ENCODE measurements at places on chromosomes 1 and 21.

DNA sequence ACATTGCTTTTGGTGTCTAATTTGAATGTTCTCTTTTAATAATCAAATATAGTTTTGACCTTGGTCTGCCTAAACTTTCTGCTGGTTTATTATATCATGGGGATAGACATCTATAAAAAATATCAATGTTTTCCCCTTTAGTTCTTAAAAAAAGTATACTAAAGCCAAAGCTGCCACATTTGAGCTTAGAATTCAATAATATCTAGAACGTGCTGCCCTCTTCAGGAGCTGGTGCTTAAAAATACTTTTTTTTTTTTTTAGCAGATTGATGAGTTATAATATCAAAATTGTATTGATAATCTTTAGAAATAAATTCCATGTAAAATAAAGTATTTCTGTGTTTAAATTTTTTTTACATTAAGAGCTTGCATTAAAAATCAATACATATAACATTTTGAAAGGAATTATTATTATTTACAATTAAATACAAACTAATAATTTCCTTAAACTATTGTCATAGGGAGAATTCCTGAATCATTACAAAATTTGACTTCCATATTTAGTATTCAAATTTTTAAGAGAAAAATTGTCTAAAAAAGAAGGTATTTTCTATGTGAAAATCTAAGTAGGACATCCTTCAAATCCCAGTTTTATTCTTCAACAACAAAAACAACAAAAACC, 40.1 kb upstream of the ADGRL2 start:
- DNase-seq, result no peak

DNA sequence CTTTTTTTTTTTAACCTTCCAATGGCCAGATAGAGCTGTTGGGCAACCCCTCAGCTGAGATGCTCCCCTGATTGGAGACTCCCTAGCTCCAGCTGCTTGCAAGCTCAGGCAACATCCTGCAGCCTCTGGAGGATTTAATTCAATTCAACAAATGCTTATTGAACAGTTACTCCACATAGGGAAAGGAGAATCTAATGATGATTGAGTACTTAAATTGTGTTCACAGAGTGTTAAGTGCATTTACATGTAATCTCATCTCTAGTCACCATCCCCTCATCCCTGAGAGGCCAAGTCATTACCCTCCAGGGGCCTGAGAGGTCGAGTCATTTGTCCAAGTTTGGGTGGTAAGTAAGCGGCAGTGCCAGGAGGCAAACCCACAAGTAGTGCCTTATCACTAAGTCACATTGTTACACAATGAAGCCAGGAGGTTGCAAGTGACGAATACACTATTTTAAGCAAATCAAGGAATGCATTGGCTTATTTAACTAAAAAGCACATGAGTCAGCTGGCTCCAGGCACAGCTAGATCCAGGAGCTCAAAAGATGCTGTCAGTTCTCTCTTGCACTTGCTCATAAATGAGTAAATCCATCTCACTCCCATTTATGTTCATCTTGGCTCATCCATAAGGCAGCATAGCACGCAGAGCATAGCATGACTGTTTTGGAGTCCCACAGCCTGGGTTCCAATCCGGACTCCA, 64.3 kb downstream of the OPTC start:
- peak; percentile 40 for DNase-seq

- DNase-seq, result no peak
Measured at GRCh38 chr1:211353562-211354212, 27.1 kb downstream of the TRAF5 start.

- no peak for DNase-seq
Measured at GRCh38 chr1:25873120-25873519, 2.4 kb downstream of the PAQR7 start.

- no peak for DNase-seq
Measured at GRCh38 chr1:201217146-201217545, 26.5 kb downstream of the IGFN1 start.

DNA sequence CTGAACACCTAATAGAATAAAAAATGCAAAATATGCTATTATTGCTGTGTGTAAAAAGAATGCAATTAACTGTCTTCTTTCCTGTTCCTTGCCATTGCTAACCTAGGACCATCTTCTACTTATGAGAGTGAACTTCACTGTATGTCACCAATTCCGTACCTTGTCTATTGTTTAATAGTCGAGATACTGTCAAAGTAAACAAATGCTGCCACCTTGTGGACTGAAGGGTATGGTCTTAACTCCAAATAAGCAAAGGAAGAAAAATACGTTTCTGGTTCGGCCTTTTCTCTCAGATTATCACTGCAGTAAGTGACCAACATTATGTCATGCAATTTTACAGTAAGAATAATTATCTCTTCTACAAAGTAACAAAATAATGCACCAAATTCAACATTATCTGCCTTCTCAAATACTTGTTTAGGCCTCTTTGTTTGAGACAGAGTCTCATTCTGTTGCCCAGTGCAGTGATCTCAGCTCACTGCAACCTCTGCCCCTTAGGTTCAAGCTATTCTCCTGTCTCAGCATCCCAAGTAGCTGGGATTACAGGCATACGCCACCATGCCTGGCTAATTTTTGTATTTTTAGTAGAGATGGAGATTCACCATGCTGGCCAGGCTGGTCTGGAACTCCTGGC, 133.4 kb downstream of the COP1 start:
- DNase-seq, result no peak

DNA sequence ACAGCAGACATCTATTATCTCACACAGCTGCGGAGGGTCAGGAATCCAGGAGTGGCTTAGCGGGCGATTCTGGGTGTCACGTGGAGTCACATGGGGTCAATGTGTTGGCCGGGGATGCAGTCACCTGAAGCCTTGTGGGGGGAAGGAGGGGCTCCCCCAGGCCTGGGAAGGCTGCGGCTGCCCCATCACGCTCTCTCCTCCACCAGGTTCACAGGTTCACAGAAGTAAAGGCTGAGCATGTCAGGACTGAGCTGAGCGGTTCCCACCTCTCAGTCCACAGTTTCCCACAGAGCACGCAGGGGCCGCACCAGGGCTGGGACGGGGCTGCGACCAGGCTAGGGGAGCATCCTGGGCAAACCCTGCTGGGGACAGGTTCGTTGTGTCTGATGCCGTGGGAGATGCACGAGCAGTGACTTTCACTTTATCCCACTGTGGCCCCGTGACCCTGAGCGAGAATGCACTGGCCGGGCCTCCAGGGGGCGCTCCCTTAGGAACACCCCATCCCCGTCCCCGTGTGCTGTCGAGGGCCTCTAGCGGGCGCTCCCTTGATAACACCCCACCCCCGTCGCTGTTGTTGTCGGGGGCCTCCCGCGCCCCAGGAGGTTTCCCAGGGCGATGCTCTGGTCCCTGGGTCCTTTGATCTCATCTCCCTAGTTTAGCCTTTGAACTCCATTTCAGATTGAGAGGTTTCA, 73.2 kb upstream of the TRAPPC10 start:
- peak; percentile 90 for DNase-seq

GRCh38 chr1:119141020-119141424, 569 bp upstream of the WARS2 start:
- no peak for DNase-seq

DNA sequence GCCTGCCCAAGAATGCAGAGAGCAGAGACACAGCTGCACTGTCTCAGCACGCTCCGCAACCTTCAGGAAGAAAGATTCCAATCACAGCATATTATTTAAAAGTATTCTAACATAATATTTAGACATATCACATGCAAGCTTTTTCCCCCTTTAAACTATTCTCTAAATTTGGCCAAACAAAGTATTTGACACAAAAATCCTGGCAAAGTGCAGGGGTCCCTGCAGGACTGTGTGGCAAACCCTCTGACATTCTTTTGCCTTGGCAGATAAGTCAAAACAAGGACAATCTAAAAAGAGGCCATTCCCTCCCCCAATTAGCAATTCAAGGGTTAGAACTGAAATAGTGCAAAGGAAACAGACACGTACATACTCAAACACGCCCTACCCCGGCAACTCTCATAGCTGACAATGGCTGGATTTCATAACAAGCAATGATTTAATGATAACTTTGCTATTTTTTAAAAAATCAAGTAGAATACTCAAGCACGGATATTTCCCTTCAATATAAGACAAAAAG, 225.3 kb downstream of the MRPL39 start:
- DNase-seq, result no peak

- peak; percentile 67 for DNase-seq
Measured at GRCh38 chr1:27668808-27669723, 2.9 kb downstream of the IFI6 start.

- no peak for DNase-seq
Measured at GRCh38 chr21:45280969-45281368, 6.7 kb downstream of the POFUT2 start.

DNA sequence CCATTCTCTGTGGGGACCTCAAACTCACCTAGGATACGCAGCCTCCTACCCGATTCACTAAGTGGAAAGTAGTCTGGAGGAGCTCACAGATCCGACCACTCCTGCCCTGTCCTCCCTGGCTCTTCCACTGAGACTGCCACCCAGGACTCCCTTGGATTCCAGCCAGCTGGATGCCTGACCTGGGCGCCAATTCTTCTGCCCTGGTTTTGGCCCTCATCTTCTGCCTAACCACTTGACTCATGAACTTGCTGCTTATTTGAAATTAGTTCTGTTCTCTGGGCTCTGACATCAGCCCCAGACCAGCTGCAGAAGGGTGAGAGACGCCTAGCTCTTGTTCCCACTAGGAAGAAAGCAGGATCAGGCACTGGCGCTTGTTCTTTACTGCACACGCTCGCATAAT, 48.9 kb downstream of the SLC35D1 start:
- DNase-seq, result no peak

DNA sequence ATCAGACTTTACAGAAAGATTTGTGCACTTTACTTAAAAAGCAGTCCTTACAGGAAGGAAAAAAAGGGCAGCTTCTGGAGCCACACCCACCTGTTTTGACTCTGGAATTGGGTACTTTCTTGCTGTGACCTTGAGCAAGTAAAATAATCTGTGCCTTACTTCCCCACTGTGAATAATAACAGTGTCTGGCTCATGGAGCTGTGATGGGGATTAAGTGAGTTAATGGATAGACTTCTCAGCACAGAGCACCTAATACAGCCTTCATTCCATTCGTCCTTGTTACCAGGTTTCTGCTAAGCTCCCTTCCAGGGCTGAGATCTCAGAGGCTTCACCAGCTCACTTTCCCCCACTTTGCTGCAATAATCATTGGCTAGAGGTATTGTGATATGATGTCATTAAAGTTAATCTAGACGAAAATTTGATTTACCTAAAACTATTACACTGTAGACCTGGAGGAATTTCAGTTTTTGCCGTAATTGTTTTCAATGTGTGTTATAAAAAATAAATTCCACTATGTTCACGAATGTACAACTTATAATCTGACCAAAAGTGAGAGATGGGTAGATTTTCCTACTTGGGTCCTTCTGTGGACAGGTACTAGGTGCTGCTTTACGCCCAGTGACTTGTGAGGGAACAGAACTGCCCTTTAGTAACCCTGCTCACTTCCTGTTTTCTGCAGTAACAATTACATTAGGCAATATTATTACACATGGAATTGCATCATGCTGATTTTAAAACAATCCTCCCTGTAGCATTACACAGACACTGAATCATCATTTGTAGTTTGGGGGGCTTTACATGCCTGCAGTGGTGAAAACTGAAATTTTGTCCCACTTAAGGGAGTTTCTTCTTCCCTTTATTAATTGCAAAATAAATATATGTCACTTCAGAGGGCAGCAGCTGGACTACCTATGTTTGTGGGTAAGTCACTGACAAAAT, 19.7 kb upstream of the ABCG1 start:
- no peak for DNase-seq

GRCh38 chr1:53581476-53581875, 122.3 kb downstream of the DMRTB1 start:
- no peak for DNase-seq

- DNase-seq, result no peak
Measured at GRCh38 chr1:169363046-169363730, 4.4 kb downstream of the NME7 start.

DNA sequence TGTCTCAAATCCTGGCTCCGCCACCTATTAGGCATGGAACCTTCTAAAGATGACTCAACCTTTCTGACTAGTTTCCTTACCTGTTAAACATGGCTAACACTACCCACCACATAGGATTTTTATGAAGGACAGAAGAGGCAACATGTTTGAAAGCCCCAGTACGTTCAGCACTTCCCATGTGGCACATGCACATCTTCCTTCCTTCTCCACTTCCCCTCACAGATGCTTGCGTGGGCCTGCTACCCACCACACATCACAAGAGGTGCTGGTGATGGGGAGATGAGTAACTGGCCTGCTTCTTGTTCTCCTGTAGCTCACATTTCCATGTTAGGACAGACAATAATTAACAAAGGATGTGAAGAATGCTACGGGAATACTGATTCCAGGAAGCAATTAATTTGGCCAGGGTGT, 7.1 kb downstream of the ZBTB21 start:
- no peak for DNase-seq

DNA sequence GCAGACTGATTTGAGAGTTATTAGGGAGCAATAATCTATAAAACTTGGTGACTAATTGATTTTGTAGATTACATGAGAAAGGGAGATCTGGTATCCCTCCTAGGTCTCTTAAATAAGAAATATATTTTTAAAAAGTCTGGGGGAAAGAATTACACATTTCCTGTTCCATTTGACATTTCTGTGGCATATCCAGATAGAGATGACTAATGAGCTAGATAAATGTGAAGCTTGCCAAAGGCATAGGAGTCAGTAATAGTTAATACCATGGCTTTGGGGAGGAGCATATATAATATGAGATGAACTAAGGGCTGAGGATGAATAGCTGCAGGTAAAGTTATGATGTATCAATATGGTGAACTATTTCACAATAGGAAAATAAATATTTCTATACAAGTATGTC, 663.7 kb downstream of the PTPRC start:
- DNase-seq, result no peak

Data from left colon (tissue), 2 donors.